ENCODE measurements at places on chromosomes 4 and X.

DNA sequence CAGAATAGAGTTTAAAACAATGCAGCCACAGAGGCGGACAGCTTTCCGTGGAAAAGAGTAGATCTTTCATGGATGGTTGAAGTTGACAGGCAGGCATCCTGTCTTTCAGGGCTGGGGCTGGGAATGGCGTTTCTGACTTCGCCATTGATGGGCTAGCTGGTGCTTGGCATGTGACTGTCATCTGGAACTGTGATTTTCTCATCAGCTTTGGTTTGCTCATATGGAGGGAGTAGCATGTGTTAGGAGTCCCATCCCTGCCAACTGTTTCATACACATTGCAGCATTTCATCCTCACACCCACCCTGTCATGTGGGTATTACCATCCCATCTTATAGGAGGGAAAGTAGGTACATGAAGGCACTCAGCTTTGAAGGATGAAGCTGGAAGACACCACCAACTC lies 49.2 kb upstream of the STX18 start:
- no peak for DNase-seq

DNA sequence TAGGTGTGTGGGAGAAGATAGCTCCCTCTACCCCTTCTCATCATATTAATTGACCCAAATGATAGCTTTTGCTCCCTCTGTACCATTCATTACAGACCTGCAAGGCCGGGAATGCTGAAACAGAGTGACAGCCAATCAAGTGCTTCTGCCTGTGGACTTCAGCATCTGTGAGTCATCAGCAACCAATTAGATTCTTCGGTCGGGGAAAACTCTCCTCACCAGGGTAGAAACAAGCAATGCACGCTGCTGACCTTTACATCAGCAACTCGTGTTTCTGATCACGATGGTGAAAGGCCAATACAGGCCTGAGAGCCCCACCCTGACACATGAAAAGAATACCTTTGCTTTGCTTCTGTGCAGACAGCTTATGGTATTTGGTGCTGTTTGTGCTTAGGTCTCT lies 347.2 kb upstream of the DDX53 start:
- no peak for DNase-seq

GRCh38 chr4:119103263-119103662 lies 32.4 kb upstream of the MYOZ2 start:
- no peak for DNase-seq

DNA sequence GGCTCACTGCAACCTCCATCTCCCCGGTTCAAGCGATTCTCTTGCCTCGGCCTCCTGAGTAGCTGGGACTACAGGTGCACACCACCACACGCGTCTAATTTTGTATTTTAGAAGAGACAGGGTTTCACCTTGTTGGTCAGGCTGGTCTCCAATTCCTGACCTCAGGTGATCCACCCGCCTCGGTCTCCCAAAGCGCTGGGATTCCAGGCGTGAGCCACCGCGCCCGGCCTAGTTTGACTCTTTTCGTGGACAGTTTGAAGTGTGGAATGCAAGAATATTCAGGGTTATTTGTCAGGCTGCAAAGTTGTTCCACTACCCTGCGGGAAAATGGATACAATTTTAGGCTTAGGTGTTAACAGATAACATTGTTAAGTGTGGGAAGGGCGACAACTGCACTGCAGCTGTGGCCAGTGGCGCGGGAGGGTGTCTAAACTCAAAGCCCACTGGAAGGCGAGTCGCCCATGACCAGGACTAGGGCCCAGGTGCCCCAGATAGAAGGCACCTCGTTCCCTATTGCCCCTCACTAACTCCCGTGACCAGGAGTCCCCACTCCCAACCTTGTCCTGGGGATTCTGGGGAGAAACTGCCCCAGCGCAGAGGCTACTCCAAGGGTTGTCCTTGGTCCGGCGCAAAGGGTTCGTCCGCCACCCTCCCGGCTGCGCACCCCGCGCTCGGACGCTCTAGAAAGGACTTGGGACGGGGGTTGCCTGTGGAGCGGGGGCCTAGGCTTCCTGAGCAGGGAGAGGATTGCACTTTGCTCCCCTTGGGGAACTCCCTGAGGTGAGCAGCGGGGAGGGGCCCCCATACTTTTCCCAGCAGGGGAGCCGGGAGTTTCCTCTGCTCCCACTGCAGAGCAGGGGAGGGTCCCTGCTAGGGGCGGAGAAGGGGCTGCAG lies 1.1 kb upstream of the CD99 start:
- no peak for DNase-seq

- no peak for DNase-seq
Observed at GRCh38 chr4:128244379-128244778, 43.2 kb downstream of the PGRMC2 start.

GRCh38 chrX:39016556-39016955 lies 215.3 kb downstream of the MID1IP1 start:
- DNase-seq = no peak

DNA sequence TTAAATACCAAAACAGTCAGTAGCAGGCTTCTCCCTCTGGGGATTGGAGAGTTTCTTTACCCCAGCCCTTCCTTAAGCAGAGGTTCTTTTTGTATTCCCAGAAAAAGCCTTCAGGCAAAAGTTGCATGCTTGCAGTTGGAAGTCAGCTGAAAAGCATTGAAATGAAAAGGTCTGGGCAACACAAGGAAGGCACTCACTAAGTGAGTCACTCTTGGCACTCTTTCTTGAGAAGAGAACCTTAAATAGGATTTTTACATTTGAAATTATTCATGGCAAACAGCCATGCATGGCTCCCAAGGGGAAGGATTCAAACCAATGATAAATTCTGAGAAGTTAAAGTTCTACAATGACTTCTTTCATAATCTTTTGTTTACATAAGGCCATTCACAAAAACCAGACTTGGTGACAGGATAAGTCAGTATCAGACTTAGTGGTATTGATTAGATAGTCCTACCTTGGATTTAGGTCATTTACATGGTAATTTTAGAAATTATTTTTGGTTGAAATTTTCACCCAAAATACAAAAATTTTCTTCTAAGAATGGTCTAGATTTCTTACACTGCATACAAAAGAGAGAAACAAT lies 2068.9 kb downstream of the PCDH7 start:
- DNase-seq = no peak

GRCh38 chr4:87953826-87954225 lies 21.7 kb upstream of the SPP1 start:
- DNase-seq = no peak

GRCh38 chr4:105837037-105837436 lies 58.2 kb upstream of the NPNT start:
- no peak for DNase-seq

All from vagina (tissue), 2 donors.